Amniotic epithelial cell (primary cell): ENCODE measurements at places on chromosomes 11 and 22.
A peak's percentile ranks its signal among the peaks of the same experiment; 100 is the strongest.

- DNase-seq: peak; percentile 74
Observed at GRCh38 chr11:61417670-61418069, 12.1 kb downstream of the CPSF7 start.

DNA sequence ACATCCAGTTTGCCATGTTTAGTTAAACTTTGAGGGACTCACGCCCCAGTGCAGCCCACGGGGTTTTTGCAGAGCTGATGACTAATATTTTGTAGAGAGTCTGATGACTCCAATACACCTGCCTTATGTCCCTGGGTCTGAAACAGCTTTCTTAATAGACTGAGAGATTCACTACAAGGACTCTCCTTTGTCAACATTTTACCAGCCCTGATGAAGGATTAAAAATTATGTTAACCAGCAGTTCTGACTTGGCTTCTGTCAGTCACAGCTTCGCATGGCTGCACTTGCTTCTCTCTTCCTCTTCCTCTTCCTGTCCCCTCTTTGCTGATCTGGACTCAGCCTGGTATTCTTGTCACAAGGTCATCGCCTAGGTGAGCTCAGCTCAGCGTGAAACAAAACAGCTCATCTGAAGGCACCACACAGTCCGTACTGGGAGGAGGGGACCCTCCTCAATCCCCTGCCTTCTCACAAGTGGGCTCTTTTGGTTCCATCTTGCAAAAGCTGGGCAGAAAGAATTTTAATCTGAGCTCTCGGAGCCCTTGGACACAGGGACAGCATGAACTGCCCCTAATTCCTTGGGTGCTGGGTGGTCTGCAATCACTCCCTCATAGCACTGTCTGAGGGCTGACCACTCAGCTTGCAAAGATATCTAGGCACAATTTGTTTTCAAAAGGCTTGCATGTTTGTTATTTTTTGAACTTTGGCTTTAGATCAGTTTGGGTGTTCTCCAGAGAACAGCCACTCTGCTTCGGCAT lies 38.1 kb upstream of the POU2AF1 start:
- no peak for DNase-seq

GRCh38 chr11:133162227-133162626 lies 370.1 kb downstream of the OPCML start:
- DNase-seq: no peak

DNA sequence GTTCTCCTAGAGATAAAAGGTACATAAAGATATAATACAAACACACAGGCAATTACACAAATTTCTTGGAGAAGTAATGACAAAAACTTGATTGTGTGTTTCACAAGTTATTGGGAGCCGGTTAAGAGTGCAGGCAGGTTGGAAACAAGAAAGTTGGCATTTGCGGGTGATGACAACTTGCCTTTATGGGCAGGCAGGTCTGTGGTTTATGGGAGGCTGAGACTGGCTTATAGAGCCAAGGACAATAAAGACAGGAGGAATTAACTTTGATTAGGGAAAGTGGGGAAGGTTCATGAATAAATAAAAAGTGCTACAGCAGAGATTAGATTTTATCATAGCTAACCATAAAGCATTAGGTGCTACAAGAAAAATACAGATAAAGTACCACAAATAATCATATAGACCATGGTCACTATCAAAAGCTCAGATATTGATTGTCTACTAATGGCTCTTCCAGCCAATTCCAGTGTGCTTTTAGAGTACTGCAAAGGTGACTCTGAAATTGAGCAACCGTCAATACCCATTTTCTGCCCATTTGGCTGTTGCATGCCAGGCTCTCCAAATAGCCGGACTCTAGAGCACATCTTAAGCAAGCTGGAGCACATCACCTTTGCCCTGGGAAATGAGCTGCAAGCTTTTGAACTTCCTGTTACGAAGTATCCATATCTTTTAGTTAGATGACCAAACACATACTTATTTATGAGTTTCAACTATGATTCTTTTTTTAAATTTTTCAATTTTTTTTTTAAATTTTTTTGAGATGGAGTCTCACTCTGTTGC lies 33.9 kb upstream of the GAB2 start:
- no peak for DNase-seq

DNA sequence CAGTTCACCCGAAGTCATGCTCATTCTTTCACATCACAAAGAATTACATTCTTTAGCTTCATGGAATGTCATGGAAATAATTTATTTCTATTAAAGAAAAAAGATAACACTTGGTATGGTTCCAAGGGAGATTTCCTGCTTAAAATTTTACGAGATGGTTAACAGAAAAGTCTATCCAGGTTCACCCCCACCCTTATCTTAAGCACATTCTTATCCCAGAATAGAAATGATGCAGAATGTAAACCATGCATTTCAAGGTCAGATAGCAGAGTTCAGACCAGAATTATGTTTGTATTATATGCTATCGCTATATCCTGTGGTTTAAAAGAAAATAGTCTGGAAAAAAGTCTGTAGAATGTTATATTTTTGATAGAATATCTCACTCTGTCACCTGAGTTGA lies 58.7 kb downstream of the GAS2 start:
- peak; percentile 76 for DNase-seq
